Esophagus squamous epithelium (tissue), 5 donors: ENCODE measurements at places on chromosomes 7 and 10.

- no peak for DNase-seq
These were observed 44.4 kb upstream of the GAD2 start for GRCh38 chr10:26172131-26172530.

GRCh38 chr10:9992661-9993060, 1025.0 kb upstream of the CELF2 start:
- no peak for DNase-seq

DNA sequence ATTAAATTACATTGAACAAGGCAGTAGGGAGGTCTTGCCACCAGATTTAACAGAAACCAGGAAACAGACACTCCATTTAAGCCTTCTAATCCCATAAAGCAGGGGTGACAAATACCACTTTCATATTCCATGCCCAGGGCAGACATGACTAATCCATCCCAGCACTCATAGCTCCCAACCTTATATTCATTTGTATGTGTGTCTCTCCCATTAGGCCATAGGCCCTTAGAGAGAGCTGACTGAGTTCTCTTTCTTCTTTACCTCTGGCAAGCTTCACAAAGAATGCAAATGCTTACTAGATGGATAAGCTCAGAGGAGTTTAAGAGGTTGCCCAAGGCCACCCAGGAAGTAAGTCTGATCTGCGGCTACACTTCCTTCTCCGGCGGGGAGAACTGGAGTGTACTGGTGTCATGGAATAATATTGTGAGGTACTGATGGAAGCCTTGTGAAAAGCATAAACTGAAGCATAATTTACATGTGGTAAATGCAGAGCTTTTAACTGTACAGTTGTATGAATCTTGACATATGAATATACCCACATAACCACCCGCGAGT, 239.7 kb upstream of the HABP2 start:
- no peak for DNase-seq

DNA sequence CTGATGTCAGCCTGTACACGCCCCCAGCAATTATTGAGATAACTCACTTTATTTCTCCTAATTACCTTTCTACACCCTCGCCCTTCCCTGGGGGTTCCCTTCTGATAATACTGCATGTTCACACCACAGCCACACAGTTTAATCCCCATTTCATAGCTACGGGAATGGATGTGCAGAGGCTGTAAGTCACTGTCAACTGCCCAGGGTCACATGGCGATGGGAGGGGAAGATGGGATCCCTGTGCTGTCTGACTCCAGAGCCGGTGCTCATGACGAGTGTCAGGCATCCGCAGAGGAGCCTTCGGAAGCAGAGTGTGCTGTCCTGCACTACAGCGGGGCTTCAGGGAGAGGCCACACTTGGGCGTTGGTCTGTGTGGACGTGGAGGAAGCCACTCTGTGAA, 688.7 kb downstream of the SDK1 start:
- no peak for DNase-seq

DNA sequence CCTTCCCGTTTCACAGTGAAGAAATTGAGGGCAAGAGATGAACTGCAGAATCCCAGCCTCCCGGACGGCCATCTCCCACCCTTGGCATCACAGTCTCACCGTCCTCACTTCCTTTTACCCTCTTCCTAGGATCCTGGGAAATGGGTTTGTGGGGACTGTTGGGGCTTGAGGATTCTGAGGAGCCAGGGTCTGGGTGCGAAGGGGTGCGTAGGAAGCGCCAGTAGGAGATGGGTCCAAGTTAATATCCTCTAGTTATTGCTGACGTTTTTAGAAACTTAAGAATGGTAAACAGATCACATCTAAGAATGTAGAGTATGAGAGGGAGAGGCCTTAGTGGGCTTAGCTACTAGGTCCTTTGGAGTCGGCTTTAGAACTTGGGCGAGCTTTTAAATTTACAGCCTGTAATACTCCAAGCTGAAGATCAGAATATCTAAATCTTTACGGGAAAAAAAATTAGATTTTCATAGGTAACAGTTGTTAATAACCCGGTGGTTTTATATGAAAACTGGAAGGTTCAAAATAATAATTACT, 696 bp downstream of the MALSU1 start:
- DNase-seq = no peak

GRCh38 chr7:85226361-85227085, 39.7 kb upstream of the SEMA3D start:
- no peak for DNase-seq

DNA sequence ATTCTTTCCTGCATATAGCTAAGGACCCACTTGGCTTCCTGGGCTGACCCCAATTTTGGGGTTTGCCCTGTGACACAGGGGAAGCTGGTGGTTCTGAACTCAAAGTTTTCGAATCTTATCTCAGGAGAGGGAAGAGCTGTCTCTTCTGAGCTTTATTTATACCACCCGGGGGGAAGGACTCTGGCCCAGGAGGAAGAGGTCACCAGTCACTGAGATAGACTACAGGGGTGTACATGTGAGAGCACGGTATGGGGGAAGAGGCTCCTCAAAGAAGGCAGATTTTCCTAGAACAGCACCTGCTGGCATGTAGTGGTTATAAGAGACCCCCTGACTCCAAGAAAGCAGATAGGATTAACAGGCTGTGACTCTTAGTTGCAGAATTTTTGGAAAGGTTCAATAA, 101.8 kb upstream of the ELMO1 start:
- no peak for DNase-seq

GRCh38 chr10:114859222-114859621, 37.6 kb downstream of the FHIP2A start:
- no peak for DNase-seq

- DNase-seq = no peak
These were observed 84.4 kb upstream of the ANLN start for GRCh38 chr7:36305226-36305625.

DNA sequence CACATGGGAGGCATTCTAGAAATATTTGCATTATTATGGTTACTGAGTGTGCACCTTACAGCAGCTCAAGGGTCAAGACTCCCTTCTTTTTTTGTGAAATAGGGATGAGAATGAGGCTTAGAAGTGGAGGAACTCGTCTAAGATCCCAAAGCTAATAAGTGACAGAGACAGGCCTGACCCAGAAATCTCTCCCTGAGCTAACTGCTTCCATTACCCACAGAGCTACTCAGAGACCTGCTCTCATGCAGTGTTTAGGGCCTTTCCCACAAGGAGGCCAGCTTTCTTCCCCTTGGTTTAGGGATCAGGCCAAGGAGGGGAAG, 301.7 kb downstream of the RPS24 start:
- DNase-seq = no peak

DNA sequence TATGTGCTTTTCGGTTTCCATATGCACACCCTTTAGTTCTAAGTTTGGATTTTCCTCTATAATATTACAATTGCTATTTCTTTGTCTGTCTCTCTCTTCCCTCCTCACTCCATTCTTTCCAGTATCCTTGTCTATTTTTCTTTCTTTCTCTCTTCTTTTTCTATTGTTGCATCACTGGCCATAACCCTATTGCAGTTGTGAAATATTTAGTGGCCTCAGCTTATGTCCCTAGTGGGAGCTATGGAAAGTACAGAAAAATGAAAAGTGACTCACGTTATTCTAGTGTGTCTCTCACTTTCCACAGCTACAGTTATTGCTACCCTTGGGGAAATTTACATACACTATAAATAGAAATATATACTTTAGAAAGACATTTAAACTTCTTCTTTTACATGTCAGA, 59.1 kb downstream of the CNTNAP2 start:
- DNase-seq = no peak
